ENCODE measurements at places on chromosomes 4 and X.

GRCh38 chr4:38930204-38930603, 62.6 kb downstream of the FAM114A1 start:
- no peak for DNase-seq

DNA sequence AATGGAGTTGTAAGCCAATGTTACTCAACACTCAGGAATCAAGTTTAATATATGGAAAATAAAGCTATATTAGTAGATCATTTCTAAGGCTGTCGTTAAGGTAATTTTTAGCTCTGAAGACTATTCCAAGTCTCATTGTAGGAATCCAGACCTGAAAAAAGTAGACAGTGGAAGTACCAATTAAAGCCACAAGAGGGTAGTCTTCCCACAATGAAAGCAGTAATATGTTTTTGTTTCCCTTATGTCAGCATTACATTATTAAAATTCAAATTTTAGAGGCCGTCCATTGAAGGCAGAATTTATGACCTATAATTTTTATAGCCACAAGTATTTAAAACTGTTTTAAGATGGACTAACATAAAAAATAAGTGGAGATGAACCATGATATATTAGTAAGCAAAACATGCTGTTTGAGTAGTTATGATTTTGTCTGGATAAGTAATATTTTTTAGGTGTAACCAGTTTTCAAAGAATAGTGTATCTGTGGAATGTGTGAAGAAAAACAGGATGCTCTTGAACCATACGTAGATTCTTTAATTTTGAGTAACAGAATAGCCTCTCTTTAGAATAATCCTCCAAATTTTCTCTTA, 372.6 kb upstream of the TECRL start:
- DNase-seq = no peak

GRCh38 chrX:10156199-10157031, at the start of gene CLCN4:
Gene CLCN4 (plus strand): TSS chrX:10156975. CDS start chrX:10185033, 28,058 bp downstream.
- DNase-seq = no peak

DNA sequence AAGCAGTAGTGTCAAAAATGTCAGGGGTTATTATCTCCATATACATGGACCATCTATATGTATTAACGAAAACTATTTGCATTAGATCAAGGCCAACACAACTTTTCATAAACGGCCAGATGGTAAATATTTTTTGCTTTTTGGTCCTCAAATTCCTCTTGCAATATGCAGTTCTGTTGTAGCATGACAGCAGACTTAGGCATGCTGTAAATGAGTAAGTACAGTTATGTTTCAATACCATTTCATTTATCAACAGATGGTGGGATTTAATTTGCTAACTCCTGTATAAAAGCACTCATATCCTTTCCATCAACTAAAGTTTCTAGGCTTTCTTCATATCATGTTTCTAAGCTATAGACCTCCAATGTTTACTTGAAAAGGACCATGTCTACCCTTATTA, 208.1 kb downstream of the ANKRD50 start:
- no peak for DNase-seq

DNA sequence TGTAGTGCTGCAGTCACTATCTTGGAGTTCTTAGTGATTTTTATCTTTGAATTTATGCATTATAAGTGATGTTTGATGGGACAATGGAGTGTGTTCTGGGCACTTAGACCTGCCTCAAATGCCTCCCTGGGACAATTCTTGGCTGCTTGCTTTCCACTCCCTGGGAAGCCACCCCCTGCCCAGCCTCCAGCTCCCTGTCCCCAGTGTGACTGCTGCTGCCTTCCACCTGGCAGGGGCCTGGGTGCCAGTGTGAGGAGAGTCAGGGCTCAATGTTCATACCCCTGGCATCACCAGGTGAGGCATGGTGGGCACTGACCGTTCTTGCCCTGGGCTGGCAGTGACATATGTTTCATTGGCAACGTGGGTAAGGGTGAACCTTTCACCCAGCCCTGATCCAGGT, 14.8 kb downstream of the MSX1 start:
- no peak for DNase-seq

DNA sequence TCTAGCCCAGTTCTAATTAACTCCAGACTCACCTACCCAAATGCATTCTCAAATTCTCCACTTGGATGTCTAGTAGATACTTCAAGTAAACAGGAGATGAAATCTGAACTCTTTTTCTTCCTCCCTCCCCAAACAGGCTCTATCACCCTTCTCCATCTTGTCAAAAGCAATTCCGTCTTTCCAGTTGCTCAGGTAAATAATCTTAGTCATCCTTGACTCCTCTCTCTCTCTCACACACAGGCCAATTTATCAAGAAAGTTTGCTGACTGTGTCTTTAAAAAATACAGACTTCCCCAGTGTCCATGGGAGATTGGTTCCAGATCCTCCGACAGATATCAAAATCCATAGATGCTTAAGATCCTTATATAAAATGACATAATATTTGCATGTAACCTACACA, 12.9 kb downstream of the TXK start:
- no peak for DNase-seq

DNA sequence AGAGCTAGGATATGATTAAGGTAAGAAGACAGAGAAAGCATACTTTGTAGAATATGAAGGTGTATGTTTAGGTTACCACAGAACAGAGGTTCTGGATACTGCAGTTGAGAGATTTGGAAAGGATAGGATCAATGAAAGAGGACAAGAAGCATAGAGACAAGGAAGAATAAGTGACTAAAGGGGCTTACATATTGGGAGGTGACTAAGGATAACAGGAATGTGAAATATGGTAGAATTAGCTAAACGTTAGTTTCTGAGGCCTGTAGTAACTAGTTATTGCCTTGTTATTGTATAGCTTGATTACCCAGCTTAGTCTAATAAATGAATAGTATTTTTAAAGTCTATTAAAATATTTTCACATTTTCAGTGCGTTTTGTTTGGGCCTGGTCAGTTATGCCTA, 38.2 kb downstream of the CENPI start:
- DNase-seq = no peak

- DNase-seq = no peak
Measured at GRCh38 chr4:168888715-168889215, 121.3 kb downstream of the CBR4 start.

GRCh38 chr4:16544251-16544721, 318.0 kb upstream of the TAPT1 start:
- no peak for DNase-seq

DNA sequence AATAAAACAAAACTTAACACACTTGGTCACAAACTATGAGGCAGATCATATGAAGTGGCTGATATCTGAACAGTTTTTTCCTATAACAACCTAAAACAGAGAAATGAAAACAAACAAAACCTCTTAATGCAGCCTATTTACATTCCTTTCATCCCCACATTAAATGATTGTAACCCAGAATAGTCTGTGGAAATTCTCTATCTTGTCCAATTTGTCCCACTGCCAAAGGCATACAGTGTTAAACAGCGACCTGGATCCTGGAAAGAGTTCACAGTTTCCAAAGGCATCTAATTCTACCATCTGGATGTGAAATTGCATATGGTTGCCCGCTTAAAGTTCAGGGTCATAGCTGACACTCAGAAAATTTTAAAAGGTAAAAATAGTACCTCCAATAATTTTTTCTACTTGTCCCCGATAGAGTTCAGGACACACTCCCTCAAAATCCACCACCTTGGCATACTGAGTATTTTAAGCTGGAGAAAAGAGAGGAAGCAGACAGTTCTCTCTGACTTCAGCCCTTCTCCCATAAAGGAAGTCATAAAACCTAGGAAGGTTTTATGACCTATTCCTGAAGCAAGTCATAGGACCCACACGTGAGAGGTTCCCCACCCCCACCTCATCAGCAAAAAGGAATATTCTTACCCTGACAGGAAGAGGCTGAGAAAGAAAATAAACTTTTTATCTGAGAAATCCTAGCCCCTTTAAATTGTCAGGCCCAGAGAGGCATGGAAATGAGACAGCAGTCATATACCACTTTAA, 270.2 kb downstream of the PAPSS1 start:
- DNase-seq = no peak

DNA sequence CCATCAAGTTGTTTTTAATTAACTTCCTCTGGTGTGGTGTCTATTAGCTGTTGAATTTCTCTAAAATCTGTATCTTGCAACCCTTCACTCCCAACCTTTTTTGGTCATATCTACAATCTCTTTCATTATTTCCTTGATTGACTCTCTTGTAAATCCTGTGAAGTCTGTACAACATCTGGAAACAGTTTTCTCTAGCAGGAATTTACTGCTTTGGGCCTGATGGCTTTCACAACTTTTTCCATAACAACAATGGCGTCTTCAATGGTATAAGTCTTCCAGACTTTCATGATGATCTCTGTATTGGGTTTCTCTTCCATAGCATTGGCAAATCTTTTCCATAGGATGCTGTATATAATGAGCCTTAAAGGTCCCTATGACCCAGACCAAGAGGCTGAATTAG, 49.0 kb downstream of the TBC1D19 start:
- DNase-seq = no peak

DNA sequence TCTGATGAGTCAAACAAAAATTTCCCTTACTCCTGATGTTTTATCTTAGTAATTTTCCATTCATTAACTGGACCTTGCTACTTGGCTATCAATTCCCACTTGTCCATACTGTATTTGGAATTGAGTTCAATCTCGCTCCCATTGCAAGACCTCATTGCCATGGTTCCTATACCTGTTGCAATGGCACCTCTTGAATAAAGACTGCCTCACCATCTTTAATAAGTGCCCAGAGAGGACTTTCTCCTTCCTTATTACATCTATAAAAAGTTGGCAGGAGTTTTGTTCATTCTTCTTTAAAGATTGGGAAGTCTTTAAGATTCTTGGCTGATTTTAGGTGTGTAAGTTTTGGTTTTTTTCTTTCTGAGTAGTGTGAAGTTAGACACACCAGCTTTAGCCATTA, 397.4 kb downstream of the SPOCK3 start:
- DNase-seq = no peak

- DNase-seq = no peak
Measured at GRCh38 chrX:17005712-17006368, 59.4 kb downstream of the REPS2 start.

GRCh38 chr4:116101321-116101720, 984.1 kb downstream of the TRAM1L1 start:
- DNase-seq = no peak

- no peak for DNase-seq
Measured at GRCh38 chr4:16217300-16218051, 8.8 kb downstream of the TAPT1 start.

- no peak for DNase-seq
Measured at GRCh38 chr4:150628073-150628472, 46.1 kb downstream of the MAB21L2 start.

- no peak for DNase-seq
Measured at GRCh38 chr4:69881173-69881773, 21.3 kb upstream of the SULT1E1 start.

DNA sequence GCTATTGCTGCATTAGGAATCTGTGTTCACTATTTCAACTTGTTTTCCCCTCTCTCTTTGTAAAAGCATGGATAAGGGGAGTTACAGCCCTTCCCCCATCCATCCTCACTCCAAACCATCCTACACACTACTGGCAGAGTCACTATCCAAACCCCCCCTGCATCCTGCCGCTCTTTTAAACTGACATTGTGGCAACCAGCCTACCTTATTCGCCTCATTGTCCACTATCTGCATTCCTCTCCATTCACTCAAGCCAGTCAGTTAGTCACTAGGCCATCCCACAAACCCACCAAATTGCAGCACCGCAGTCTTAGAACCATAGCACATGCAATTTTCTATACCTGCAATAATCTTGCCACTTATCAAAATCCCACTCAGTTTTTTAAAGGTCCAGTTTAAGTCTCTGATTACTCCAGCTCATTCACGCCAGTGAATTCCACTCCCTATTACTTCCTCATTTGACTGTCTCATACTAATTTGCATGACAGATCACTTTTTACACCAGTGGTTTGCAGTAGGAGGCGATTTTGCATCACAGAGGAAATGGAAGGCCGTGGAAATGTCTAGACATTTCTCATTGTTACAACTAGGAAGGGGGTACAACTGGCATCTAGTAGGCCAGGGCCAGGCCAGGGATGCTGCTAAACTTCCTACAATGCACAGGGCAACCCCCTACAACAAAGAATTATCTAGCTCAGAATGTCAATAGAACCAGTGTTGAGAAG, 181.8 kb downstream of the HS6ST2 start:
- DNase-seq = no peak

DNA sequence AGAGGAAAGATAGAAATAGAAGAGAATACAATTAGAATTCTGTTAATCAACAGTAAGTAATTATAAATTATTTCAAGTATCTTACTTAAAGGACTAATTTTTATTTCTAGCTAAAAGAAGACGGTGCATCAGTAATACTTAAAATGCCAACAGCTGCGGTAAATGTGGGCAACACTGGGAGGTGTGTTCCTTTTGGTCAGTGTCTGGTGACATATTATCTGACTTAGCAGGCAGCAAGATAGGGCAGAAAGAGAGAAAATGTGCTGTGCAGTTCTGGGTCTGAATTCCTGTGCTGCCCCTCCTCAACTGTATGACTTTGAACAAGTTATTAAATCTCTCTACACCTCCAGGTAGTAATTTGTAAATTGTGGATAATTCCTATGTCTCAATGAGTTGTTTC, 120.6 kb downstream of the ZNF827 start:
- DNase-seq = no peak

DNA sequence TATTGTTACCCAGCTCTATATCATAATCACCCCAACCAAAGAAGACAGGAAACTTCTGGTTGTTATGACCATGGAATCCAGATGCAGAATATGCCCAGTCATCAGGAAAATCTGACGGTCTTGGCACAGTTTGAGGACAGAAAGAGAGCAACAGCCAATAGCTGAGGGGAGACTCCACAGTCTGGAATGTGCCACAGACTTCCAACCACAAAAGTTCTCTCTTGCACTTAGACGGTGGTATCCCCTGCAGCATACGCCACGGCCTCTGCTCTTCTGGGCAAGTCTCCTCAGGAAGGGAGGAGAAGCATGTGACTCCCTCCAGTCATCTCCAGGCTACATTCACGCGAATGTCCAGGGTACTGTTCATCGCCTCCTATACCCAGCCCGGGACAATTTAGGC, 18.4 kb downstream of the ZNF827 start:
- DNase-seq = no peak

DNA sequence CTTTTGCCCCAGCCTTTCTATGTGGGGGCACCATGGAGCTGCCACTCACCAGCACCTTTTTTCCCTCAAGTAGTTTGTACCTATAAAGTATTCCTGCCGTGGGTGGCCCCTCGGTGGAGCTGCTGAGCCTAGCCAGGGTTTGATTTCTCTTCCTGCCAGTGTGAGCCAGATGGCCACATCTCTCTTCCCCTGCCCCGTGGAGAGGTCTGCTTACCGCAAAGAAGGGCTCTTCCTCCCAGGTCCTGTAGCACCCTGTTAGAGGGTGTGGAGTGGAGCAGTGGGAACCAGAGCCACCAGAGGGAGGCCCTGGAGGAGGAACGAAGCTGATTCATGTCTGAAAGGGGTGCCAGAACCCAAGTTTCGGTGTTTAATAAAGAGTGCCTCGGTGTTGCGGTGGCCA, 95.4 kb downstream of the PTTG2 start:
- no peak for DNase-seq

- no peak for DNase-seq
Measured at GRCh38 chr4:184282895-184283654, 65.4 kb upstream of the ENPP6 start.

DNA sequence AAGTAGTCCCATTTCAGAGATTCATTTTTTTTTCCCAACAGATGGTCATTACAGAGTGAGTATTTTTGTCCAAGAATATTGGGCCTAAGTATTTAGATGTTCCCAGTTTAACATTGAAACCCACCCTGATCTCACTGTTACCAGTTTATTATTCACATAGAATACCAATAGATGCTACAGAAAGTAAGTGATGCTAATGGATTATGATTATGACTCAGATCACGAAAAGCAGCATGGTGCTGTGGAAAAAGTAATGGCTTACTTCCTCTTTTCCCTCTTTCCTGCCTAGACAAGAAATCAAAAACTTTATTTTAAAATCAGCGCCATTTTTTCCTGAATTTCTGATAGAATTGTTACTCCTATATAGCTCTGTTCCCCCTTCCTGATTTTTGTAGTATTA, 51.9 kb downstream of the GSPT2 start:
- DNase-seq = no peak
